HFF-Myc (cell line): ENCODE measurements at places on chromosomes 6 and 20.

GRCh38 chr6:40928763-40929162 lies 110.3 kb downstream of the UNC5CL start:
- no peak for DNase-seq

DNA sequence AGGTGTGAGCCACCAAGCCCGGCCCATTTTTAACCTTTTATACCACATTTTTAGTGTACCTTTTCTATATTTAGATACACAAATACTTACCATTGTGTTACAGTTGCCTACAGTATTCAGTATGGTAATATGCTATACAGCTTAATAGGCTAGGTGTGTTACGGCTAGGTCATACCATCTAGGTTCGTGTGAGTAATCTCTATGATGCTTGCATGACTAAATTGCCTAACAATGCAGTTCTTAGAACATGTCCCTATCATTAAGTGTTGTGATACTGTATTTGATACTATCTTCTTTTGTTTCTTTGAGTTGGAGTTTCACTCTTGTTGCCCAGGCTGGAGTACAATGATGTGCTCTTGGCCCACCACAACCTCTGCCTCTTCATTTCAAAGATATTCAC lies 387.7 kb upstream of the SASH1 start:
- DNase-seq, result no peak

DNA sequence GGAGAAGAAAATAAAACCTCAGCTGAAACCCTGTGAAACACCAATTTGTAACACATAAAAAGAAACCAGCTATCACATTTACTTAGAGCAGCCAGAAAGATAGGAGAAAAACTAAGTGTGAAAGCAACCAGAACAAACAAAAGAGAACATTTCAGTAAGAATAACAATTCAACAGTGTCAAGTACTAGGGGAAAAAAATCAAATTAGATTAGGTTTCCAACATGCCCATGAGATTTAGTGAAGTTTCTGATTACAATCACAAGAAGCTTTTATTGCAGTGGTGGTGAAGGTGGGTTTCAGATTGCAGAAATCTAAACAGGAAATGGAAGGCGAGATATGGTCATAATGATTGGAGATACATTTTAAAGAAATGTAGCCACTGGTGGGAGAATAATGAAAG lies 22.1 kb upstream of the TRDN start:
- no peak for DNase-seq

DNA sequence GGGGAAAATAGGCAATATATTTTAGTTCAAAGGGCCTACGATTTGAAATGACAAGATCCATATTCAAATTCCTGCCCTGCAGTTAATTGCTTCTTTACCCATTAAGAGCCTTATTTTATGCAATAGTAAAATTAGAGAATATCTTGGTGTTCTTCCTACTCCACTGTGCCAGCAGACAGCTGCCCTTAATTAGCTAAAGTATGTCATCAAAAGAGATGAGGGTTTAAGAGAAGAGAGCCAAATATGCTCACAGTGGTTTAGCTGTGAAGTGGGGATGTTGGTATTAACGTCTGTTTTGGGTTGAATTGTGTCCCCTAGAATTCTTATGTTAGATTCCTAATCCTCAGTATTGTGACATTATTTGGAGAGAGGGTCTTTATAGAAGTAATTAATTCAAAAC lies 148.1 kb downstream of the MOXD1 start:
- no peak for DNase-seq

- DNase-seq, result no peak
These were observed 203.1 kb downstream of the TSHZ2 start for GRCh38 chr20:53175135-53175780.

DNA sequence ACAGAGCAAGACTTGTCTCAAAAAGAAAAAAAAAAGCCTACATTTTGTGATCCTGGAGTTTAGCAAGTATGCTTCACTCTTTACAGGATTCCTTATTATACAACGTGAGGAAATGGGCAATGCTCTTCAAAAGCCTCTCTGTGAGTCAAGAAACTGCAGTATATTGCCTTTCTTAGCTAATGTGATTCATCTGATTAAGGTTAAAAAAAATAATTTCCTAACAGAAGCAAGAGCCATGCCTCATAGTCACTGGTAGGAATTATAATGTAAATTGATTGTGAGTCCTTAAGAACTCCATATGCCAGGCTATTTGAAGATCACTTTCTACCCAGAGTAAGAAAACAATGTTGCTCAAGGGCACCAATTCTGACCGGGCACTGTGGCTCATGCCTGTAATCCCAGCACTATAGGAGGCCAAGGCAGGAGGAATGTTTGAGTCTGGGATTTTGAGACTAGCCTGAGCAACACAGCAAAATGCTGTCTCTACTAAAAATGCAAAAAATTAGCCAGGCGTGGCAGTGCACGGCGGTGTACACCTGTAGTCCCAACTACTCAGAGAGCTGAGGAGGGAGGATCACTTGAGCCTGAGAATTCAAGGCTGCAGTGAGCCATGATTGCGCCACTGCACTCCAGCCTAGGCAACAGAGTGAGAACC lies 43.3 kb downstream of the SLC26A8 start:
- no peak for DNase-seq

DNA sequence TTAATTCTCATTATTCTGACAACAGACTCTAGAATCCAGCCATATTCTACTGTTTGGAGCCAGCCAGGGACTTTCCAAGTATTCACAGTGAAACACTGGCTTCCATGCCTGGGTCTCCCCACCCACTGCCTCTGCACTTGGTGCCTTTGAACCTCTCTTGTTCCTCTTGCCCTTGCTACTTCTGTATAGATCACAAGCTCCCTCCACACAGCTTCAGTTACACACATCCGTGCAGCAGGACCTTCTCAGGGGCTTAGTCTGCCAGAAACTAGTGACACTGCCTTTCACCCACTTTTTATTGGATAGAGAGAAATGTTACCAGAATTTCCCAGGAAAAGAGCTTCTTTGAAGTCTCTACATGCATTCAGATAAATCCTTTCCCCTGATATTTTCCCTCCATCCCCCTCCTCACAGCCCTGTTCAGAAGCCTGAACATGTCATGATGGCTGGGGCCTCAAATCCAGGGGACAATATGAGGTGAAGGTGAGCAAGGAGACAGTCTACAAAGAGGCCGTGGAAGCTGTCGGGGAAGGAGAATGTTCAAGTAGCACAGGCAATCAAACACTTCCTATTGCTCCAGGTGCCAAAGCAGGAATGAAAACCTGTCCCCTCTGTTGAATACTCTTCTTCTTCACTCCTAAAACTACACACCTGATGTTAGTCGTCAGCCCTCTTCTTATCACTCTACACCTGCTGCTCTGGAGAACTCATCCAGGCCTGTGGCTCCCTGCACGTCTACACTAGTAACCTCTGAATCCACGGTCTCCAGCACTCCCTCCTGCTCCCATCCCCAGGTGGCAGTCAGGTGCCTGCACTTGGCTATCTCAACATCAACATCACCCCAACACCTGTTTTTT lies 20.2 kb upstream of the HLA-DOA start:
- no peak for DNase-seq
